Calu3 (cell line): ENCODE measurements at places on chromosomes 7 and 10. TPM values are rescaled to one million over a fixed set of nuclear protein-coding genes. Genes with fewer than 3 reads are reported as not detected.

The RP9 gene
- total RNA-seq = 30.9 and 37.2 TPM in 2 replicates

The RAB19 gene
- total RNA-seq = 4.7 and 7.1 TPM in 2 replicates

DNA sequence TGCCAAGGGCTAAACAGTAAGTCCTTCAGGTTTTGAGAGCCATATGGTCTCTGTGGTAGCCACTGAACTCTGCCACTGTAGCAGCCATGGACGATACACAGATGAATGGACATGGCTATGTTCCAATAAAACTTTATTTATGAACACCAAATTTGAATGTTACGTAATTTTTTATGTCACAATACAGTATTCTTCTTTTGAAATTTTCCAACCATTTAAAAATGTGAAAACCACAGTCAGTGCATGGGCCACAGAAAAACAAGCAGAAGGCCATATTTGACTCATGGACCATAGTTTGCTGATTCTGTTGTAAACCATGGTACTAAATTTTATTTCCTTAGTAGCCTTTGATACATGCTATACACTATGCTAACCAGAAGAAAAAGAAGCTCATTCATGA is 361.8 kb downstream of the MAGI2 start:
- DNase-seq = no peak

GRCh38 chr7:22952306-22953015 is 61.5 kb downstream of the HYCC1 start:
- no peak for DNase-seq

GRCh38 chr10:86226781-86227201 is 139.8 kb downstream of the GRID1 start:
- no peak for DNase-seq

GRCh38 chr7:93558705-93559614 is 15.6 kb downstream of the CALCR start:
- peak; percentile 14 for DNase-seq
